ENCODE measurements at places on chromosomes 6 and 20.
A peak's percentile ranks its signal among the peaks of the same experiment; 100 is the strongest.

- DNase-seq = no peak
These were observed 101.5 kb upstream of the BHLHE23 start for GRCh38 chr20:63108247-63108646.

DNA sequence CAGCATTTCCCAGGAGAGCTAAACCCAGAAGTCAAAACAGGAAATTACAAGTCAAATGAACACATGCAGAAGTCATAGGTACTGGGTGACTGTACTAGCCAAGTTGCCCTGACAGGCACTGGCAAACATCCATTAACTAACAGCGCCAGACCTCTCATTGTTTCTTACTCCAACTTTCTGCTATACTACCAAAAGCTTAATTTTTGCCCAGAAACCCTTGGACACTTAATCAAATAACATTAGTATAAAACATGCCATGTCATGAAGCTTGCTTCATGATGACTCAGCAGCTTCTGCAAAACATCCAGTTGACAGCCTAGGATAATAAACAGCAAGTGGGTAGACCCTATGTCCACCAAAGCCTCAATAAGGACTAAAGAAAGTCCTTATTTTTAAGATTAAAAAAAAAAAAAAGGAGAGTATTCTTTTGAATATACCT lies 3.5 kb downstream of the NUP153 start:
- peak; percentile 27 for DNase-seq

DNA sequence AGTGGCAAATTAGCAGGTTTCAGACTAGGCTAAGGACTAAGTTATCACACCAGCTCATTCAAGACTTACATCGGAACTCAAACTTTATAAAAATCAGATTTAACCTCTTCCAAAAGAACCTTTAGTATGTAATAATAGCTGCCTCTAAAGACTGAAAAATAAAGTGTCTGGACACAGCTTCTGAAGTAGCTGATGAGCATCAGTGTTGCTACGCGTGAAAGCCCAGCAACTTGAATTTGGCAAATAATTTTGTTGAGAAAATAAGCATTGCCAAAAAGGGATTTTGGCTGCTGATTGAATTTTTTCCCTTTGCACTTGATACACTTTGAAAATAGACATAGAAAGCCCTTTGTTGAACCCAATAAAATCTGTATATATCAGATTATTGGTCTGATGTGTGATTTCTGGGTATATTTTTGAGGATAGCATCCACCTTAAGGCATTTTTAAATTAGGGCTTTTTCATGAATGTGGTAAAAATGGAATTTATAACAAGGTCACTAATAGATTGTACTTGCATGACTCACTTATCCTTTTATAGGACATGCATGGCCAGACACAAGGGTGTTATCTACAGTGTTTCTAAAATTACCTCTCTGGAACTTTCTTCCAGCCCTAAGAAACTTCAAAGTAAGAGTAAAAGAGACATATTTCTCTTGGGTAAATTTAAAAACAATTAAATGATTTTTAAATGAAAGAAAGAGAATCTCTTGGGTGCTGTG lies 350.4 kb downstream of the TENT5A start:
- DNase-seq = no peak

GRCh38 chr20:61163031-61163430 lies 89.0 kb upstream of the CDH4 start:
- DNase-seq = no peak

DNA sequence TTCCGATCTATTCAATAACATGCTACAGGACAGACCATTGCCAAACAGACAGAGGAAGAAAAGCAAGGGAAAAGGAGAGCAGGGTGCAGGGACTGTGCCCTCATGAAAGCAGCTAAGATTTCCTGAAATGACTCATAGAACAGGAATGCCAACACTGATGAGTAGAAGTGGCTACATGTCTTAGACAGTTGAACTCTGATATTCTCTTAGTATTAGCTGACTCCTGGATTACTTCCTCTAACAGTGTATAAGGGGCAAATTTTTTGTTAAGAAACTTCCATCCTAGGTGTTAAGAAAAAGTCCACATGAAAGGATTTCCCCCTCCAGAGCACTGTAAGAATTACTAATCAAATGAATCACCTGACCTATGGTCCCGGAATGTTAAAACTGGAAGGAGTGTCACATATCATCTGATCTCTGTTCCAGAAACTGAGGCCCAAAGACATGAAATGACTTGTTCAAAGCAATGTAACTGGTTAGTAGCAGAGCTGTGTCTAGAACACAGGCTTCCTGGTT lies 224.9 kb downstream of the IBTK start:
- DNase-seq = no peak

DNA sequence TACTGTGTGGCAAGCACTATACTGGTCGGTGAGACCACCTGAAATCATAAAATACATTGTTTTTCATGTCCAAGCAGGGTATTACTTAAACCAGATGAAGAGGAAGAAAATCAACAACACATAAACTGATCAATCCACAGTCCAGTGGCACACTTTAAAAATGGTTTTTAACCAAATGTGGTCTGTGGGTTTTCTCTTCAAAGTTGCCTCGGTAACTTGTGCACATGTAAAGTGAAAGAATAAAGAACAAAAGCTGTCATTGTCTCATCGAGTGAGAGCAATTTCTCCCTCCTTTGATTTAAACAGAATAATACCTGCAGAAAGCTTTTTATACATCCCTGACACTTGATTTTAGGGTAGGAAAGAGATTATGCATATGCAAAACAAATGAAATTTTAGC lies 3.7 kb downstream of the FLRT3 start:
- DNase-seq = no peak

GRCh38 chr6:56096946-56097621 lies 150.3 kb downstream of the COL21A1 start:
- peak; percentile 16 for DNase-seq

GRCh38 chr6:6331393-6331792 lies 10.9 kb upstream of the F13A1 start:
- no peak for DNase-seq

DNA sequence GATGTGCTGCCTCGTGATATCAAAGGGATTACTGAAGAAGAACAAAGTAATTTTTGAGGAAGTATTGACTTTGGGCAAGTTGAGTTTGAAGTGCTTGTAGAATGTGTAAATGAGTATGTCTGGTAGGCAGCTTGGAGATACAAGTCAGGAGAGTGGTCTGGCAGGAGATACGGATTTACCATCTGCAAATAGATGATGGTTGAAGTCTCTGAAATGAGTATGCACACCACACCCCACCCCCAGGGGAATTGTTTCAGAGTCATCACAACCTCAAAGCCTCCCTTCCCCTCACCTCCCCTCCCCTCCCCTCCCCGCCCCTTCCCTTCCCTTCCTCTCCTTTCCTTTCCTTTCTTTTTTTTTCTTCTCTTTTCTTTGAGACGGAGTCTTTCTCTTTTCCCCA lies 16.4 kb upstream of the MCUR1 start:
- DNase-seq = no peak

DNA sequence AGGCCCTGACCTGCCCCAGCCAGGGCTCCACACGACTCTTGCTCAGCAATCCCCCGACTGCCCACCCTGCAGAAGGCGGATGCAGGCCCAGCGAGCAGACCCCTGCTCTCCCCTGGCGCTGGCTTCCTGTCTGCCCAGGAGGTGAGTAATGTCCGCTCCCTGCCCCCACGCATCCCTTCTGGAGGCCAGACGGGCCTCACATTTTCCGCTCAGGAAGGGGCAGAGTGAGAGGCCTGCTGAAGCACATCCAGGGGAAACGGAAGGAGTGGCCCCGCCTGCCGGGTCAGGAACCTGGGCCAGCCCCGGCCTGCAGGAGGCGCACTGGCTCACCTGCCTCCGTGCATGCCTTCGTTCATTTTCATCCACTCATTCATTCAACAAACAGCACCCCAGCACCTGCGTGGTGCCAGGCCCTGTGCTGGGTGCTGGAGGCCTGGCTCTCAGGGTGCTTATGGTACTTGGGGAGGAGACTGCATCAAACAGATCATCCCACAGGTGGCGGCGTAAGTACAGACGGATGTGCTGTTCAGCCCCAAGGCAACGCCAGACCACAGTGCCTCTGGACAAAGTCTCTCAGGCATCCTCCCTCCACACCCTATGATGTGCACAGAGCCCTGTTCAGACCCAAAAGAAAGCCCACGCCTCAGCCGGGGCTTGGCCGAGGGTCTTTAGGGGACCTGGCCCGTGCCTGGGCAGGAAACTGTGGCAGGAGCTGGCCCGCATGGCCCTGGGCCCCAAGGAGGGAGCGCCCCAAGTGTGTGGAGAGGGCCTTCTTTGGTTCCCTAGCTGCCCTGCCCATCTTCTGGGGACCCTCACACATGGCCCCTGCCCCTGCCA lies 112.1 kb downstream of the ASXL1 start:
- peak; percentile 43 for DNase-seq

GRCh38 chr20:32188376-32189122 lies 19.0 kb downstream of the PLAGL2 start:
- no peak for DNase-seq

DNA sequence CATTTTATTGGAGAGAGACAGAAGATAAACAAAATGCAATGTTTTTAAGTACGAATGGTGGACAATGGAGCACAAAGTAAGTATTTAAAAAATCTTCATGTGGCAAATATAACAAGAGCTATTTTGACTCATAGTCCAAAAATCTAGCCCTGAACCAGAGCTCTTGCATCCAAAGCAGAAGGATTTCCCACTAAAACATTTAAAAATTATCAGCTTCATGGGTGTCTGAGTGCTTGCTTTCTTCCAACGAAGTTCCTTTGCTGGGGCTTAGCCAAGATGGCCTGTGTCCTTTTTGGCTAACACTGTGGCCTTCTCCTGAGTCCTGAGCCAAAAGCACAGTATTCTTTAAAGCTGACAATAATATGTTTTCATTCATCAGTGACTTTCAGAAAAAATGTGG lies 161.7 kb downstream of the RIMS1 start:
- DNase-seq = no peak

GRCh38 chr20:19012676-19013075 lies 199.1 kb downstream of the SCP2D1 start:
- DNase-seq = no peak

- DNase-seq = no peak
These were observed 106.0 kb downstream of the PRIM2 start for GRCh38 chr6:57423468-57423867.

- no peak for DNase-seq
These were observed 4.6 kb upstream of the CGA start for GRCh38 chr6:87099472-87099871.

GRCh38 chr6:87705070-87705691 lies 3.1 kb upstream of the AKIRIN2 start:
- no peak for DNase-seq

GRCh38 chr6:17417817-17418216 lies 24.4 kb downstream of the CAP2 start:
- no peak for DNase-seq

DNA sequence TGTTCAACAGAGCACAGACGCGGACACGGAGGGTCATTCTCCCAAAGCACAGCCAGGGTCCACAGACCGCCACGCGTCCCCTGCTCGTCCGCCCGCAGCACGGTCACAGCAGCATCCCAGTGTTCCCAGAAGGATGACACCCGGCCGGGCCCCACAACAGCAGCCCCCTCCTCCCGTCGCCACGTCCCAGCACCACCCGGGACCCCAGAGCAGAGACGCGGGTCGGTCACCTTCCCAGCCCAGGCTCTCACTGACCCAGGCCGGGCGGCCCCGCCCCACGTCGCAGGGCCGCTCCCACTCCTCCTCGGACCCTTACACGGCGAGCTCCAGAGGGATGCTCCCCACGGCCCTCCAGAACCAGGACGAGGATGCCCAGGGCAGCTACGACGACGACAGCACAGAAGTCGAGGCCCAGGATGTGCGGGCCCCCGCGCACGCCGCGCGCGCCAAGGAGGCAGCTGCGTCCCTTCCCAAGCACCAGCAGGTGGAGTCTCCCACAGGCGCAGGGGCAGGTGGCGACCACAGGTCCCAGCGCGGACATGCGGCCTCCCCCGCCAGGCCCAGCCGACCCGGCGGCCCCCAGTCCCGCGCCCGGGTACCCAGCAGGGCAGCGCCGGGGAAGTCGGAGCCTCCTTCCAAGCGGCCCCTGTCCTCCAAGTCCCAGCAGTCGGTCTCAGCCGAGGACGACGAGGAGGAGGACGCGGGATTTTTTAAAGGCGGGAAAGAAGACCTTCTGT lies 64.3 kb downstream of the FNDC1 start:
- DNase-seq = no peak

GRCh38 chr6:34462551-34462971 lies 3.3 kb upstream of the PACSIN1 start:
- DNase-seq = no peak

- DNase-seq = no peak
These were observed 20.2 kb upstream of the C6orf141 start for GRCh38 chr6:49530141-49530776.

DNA sequence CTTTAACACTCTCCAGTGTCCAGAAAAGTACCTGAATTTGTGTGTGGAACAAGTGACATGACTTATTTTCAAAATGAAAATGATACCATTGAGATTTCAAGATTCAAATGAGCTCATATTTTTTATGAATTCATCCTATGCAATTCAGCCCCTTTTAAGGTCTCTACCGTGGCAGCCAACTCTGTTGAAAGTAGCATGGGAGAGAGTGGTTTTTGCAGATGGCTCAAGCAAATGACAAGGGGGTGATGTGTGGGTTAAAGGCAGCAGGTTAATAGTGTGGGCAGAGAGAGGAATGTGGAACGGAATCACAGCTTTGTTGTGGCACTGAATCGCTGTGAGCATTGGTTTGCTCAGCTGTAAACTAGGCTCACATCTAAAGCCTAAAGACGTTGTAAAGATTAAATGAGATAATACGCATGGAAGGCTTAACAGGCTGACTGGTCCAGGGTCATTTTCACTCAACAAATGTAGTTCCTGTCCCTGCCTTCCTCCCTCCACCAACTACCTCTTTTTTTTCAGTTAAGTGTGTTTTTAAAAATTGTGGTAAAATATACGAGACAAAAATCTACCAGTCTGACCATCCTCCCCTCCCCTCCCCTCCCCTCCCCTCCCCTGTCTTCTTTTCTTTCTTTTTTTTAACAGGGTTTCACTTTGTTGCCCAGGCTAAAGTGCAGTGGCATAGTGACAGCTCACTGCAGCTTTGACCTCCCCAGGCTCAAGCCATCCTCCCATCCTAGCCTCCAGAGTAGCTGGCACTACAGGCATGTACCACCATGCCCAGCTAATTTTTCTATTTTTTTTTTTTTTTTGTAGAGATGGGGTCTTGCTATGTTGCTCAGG lies 114.7 kb upstream of the ZNF217 start:
- DNase-seq = peak; percentile 45

DNA sequence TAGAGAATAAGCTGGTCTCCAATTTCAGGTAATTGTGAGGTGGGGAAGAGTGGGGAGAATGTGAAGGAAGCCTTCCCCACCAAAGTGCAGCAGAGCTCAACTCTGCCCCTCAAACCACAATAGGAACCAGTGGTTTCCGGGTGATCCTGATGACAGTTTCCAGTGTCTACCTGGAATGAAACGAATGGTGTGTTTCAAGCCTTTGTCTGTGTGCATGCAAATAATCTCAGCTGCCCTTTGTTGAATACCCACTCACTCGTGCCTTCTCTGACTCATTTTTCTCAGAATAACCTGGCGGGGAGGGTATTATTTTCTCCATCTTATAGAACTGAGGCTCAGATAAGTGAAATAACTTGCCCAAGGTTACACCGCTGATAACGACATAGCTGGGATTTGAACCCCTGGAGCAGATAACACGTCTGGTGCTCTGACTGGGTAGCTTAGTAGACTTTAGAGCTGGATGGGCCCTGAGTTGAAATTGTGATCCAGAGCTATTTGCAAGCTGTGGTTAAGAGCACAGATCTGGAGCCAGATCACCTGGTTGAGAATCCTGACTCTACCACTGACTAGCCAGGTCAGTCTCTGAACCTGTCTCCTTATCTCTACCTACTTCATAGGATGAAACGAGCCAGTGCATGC lies 85.1 kb downstream of the EYA2 start:
- no peak for DNase-seq

GRCh38 chr20:63363013-63363957 lies 2.1 kb upstream of the CHRNA4 start:
- no peak for DNase-seq

Data from Kasumi-1 (cell line).